ENCODE measurements at places on chromosomes 11 and 22.

GRCh38 chr11:20154381-20154780 is 5.9 kb downstream of the DBX1 start:
- DNase-seq, result no peak

- DNase-seq, result no peak
These were observed 10.6 kb downstream of the LRRC55 start for GRCh38 chr11:57192316-57192715.

DNA sequence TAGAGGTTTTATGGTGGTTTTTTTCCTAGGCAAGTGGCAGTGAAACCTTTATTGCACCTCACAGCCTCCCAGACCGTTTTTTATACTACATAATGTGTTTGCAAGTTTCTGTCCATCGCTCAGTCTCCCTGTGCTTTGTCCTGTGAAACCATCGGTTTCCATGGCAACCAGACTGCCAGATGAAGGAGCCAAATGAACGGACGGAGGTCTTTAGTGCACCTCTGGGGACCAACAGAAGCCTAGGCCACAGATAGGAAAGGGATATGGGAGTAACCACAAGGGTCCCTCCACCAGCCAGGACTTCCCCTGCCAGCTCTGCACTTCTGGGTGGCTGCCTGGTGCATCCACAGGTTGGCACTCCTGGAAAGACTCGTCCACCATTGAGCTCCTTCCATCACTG is 165.0 kb downstream of the CHST1 start:
- no peak for DNase-seq

- no peak for DNase-seq
These were observed 89.7 kb upstream of the SHISAL1 start for GRCh38 chr22:44402196-44403111.

GRCh38 chr22:27247701-27248434 is 553.7 kb downstream of the MN1 start:
- no peak for DNase-seq

DNA sequence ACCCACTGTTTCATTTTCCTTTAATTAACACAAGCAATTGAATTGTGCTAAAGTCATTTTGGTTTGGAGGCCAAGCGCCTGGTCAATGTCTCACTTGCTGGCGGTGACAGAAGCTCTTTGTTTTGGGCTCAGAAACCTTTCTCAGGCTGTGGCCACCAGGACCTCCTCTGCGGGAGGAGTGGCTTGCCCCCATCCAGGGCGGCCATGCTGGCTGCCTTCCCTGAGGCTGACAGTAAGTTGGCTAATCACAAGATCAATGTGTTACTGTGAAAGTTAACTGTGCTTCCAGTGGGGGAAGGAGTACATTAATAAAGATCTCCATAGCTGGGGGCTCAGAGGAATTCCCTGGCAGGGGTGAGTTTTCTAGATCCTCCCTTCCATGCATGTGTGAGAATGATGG is 1074.5 kb downstream of the NTM start:
- no peak for DNase-seq

- no peak for DNase-seq
These were observed 43.8 kb downstream of the FLI1 start for GRCh38 chr11:128737704-128738103.

DNA sequence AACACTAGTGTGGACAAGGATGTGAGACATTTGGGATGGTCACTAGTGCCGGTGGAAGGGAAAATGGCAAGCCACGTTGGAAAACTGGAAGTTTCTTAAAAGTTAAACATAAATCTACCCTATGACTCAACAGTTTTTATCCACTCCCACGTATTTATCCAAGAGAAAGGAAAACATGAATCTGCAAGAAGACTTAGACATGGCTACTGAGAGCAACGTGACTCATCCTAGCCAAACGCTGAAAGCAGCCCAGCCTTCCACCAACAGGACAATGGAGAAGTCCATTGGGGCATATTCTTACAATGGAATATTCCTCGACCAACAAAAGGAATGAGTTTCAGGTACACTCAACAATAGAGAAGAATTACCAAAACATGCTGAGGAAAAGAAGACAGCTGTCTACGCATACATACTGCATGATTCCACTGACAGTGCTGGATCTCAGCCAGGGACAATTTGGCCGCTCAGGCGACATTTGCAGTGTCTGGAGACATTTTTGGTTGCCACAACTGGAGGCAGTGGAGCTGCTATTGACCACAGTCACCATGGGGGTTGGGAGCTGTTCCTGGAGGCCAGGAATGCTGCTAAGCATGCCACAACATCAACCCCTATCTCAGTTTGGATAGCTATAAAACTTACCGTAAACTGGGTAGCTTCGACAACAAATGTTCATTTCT is 21.2 kb downstream of the SYT13 start:
- DNase-seq, result no peak

DNA sequence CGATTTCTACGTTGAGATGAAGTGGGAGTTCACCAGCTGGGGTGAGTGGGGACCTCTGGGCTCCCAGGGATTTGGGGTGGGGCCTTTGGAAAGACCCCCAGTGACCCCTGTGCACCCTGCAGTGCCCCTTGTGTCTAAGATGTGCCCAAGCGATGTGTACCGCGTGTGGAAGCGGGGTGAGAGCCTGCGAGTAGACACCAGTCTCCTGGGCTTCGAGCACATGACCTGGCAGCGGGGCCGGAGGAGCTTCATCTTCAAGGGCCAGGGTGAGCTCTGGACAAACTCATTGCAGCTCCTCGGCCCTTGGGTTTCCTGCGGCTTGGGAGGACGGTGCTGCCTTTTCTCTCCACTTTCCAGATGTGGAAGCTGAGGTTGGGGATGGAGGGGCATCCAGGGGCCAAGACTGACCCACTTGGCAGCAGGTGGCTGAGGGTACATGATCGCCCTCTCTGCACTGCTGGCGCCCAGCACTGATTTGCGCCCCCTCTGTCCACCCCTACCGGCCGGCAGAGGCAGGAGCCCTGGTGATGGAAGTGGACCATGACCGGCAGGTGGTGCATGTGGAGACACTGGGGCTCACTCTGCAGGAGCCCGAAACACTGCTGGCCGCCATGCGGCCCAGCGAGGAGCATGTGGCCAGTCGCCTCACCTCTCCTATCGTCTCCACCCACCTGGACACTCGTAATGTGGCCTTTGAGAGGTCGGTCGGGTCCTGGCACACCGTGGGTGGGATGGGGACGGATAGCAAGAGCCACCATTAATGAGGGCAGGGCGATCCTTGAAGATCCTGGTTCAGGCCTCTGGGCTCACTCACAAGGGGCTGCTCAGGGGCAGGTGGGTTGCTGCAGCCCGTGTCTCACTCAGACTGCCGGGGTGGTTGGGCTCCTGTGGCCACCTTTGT is 2.6 kb downstream of the ANKRD13D start:
- DNase-seq, result no peak

- DNase-seq, result no peak
These were observed 159.8 kb downstream of the ADAMTS15 start for GRCh38 chr11:130608287-130608686.

GRCh38 chr11:15622231-15622890 is 507.6 kb downstream of the INSC start:
- DNase-seq, result no peak

DNA sequence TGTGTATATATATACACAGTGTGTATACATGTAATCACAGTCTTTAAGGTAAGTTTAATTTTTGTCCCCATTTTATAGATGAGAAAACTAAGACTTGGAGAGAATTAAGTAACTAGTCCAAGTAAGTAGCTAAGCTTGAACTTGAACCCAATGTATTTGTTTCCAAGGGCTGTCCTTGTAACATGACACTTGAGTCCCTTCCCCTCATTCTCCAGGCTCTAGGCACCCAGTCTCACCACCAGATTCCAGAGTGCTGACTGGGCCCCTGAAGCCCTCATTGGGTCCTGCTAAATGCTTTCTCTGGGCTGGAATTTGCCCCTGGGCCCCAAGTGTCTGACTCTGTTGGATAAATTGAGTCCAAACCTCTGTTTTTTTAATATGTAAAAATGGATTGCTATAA is 45.5 kb downstream of the ADM start:
- no peak for DNase-seq

DNA sequence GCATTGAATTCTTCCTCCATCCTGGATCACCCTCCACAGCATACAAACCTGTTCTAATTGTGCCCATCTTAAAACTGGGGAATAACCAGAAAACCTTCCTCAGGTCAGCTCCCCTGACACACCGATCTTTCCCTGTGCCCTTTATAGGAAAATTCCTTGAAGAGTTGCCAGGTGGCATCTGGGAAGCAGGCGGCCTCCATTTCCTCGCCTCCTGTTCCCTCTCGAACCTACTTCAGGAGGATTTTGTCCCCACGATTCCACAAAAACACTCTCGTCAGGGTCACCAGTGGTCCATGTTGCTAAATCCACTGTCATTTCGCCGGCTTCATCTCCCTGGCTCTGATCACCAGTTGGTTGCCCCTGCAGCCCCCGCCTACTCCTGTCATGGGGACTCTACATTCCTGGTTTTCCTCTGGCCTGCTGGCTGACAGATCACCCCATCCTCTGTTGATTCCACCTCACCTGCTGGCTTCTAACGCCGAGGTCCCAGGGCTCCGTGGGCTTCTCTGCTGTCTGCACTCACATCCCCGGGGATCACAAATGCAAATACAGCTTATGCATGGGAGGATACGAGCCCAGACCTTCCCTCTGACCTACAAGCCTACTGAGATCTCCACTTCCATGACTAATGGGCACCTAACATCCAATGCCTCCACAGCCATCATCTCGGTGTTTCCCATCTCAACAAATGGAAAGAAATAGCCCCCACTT is 92.5 kb upstream of the PRDM11 start:
- no peak for DNase-seq

DNA sequence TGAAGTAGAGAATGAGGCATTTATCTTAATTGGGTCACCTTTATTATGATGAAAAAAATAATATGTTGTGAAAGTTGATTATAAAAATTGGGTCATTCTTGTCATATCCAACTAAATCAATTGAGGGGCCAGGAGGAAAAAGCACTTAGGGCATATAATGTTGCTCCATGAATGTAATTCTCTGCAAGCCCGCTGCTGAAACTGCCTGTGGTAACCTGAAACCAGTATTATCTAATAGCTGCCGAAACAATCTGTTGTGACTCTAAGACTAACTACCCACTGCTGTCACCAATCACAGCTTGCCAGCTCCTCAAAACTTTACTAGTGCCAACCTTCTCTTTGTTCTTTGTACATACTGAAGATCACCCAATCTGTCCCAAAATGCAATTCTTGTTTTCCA is 115.8 kb downstream of the ATG16L2 start:
- DNase-seq, result no peak

GRCh38 chr11:80241766-80242165 is 800.9 kb upstream of the TENM4 start:
- DNase-seq, result no peak

DNA sequence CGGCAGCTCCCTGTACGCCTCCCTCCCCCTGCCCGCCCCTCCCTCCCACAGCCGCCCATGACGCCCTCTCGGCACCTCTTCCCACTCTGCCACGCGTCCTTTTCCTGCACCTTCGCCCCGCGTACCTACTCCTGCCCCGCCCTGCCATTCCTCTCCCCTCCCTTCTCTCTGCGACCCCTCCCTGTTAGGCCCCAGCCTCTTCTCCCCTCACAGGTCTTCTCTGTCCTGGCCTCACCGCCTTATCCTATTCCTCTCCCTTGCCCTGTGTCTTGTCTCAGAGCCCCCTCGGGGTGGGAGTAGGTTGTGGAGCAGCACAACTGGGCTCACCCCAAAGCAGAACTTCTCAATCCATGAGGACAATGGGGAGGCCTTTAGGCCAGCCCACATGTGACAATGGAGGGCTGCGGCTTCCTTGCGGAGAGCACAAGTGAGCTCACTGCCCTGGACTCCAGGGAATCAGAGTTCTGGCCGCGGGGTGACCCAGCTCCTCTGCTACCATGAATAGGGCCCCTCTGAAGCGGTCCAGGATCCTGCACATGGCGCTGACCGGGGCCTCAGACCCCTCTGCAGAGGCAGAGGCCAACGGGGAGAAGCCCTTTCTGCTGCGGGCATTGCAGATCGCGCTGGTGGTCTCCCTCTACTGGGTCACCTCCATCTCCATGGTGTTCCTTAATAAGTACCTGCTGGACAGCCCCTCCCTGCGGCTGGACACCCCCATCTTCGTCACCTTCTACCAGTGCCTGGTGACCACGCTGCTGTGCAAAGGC is 539 bp downstream of the SLC35C1 start:
- no peak for DNase-seq

DNA sequence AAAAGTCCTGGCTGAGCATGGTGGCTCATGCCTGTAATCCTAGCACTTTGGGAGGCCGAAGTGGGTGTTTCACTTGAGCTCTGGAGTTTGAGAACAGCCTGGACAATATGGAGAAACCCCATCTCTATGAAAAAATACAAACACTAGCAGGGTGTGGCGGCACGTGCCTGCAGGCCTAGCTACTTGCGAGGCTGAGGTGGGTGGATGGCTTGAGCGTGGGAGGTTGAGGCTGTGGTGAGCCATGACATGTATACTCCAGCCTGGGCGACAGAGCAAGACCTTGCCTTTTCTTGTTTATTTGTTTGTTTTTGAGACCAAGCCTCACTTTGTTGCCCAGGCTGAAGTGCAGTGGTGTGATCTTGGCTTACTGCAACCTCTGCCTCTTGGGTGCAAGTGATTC is 8.1 kb upstream of the CRY2 start:
- DNase-seq, result no peak

- DNase-seq, result no peak
These were observed 8.9 kb downstream of the DUSP8 start for GRCh38 chr11:1563149-1563638.

GRCh38 chr11:98090861-98091505 is 929.8 kb upstream of the CNTN5 start:
- DNase-seq, result no peak

- DNase-seq, result no peak
These were observed 34.1 kb downstream of the CHRDL2 start for GRCh38 chr11:74696939-74697675.

- DNase-seq, result no peak
These were observed 19.1 kb downstream of the APOBEC3H start for GRCh38 chr22:39115977-39116621.

DNA sequence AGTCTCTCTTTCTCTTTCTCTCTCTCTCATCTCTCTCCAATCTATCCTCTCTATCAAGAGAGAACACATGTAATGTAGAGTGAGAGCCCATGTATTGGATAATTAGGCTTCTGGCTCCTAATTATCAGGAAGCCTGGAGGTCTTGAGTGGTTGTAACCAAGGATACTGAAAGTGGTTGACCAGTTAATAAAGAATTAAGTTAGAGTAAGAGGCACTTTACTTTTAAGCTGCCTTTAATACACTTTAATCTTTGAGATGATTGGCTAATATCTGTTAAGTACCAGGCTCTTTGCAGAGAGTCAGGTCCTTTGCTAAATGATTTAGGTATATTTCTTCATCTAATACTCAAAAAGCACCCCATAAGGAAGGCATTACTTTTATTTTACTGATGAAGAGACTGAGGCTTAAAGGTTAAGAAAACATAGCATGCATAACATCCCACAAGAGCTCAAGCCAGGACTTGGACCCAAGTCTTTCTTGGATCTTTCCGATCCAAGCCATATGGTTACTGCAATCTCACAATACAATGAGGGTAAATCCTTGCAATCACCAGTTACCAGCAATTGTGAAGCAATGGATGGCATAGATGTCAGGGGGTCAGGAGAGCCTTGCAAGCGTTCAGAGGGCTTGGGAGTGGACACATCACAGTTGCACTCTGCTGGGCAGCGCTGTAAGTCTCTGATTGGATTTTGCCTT is 22.1 kb downstream of the CD44 start:
- no peak for DNase-seq

GRCh38 chr11:15451713-15452112 is 337.0 kb downstream of the INSC start:
- no peak for DNase-seq

GRCh38 chr11:61725781-61726231 is 26.6 kb upstream of the MYRF start:
- DNase-seq, result no peak
